ENCODE measurements at places on chromosomes 4 and X.

DNA sequence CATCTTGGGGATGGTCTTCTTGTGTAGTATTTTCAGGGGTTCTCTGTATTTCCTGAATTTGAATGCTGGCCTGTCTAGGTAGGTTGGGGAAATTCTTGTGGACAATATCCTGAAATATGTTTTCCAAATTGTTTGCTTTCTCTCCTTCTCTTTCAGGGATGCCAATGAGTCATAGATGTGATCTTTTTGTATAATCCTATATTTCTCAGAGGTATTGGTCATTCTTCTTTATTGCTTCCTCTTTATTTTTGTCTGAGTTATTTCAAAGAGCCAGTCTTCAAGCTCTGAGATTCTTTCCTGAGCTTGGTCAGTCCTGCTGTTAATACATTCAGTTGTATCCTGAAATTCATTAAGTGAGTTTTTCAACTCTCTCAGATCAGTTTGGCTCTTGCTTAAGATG, 73.1 kb downstream of the MAMLD1 start:
- DNase-seq = no peak

DNA sequence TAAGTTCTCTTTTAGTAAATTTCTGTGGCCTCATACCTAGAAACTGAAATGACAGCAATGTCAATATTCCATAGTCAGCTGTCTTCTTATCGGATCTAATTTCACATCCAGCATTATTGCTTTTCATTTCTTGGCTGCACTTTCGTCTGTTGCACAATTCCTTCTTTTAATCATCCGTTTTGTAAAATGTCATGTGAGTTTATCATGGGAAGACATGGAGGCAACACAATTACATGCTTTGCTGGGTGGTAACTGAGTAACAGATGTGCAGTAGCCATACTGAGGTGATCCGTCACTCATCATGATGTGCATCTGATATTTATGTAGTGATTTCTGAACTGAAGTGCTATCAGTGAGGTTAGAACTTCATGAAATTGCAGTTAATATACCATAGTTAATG, 68.3 kb upstream of the SLC7A11 start:
- DNase-seq = no peak

GRCh38 chrX:41145920-41146608, 60.8 kb downstream of the USP9X start:
- no peak for DNase-seq

- peak; percentile 40 for DNase-seq
These were observed 672 bp downstream of the LONRF3 start for GRCh38 chrX:118974908-118975671.

- no peak for DNase-seq
These were observed 34.4 kb downstream of the HPF1 start for GRCh38 chr4:169723207-169723965.

DNA sequence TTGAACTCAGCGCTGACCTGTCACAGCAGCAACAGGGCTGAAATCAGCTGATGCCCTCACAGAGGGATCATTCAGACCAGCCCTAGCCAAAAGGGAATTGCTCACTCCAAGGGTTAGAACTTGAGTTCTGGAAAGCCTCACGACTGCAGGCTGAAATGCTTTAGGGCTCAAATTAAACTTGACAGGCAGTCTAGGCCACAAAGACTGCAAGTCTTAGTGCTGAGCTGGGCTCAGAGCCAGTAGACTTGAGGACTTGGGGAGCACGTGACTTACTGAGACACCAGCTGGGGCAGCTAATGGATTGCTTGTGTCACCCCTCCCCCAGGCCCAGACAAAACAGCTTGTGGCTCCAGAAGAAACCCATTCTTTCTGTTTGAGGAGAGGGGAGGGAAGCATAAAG, 119.0 kb upstream of the SLC6A14 start:
- DNase-seq = peak; percentile 77

DNA sequence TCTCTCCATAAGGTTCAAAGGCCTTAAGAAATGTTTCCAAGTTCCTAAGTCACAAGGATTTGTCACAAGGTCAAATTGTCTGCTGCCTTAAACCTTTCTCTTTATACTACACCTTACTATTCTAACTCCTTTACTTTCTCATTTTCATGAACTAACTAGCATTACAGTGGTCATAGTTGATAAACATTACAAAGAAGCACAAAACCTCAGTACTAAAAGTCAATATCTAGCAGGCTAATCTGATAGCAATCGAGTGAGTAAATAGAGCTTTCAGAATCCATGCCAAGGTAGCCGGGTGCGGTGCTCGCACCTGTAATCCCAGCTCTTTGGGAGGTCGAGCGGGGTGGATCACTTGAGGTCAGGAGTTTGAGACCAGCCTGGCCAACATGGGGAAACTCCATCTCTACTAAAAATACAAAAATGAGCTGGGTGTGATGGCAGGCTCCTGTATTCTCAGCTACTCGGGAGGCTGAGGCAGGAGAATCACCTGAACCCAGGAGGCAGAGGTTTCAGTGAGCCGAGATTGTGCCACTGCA, 510.0 kb downstream of the GBA3 start:
- DNase-seq = no peak

GRCh38 chr4:38378478-38378877, 285.5 kb upstream of the KLF3 start:
- no peak for DNase-seq

GRCh38 chrX:100424012-100424411, 13.9 kb upstream of the PCDH19 start:
- no peak for DNase-seq

DNA sequence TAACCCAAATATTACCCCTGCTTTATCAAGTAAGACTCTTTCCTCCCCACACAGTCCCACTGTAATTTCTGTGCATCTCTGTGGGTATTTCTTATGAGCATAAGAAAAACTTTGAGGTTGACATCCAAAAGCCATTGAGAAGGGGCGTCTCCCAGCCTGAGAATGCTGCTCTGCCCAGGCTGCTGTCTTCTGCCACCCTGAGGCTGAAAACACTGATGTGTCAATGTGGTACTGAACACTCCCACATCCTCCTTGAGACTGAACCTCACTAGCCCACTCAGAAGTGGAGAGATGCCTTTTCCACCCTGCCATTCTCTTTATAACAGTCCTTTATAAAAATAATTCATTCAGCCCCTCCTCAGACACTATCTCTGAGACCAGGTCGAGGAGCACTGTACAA, 120.8 kb downstream of the SMIM20 start:
- DNase-seq = no peak

DNA sequence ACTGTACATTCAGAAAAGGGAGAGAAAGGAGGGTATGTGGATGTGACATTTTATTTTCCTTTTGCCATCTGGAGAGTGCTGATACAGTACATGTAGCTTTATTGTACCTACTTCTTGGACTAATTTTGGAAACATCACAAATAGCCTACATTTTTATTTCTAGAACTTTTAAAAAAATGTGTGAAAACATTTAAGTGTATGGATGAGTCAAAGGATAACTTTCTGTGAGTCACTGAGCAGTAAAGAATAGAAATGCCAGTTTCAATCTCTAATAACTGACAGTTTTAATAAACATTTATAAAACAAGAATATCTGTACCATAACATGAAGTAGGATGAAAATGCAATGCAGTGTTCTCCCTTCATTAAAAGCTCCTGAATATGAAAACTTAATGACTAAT, 374.4 kb upstream of the NWD2 start:
- DNase-seq = no peak

DNA sequence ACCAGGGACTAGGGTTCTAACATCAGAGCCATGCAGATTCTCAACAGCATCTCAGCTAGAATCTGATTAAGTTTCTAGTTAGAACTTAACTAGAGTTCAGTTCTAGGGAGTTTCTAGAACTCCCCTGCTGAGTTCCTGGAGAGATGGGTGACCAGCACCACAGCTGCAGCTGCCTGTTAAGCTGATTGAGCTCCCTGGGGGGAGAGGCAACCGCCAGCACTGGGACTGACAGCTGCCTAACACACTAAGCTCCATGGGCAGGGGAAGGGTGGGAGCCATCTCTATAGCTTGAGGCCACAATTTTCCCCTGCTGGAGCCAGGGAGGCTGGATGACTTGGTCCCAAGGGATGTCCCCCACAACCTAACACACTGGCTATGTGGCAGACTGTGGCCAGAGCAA, 84.2 kb downstream of the CHIC1 start:
- no peak for DNase-seq

GRCh38 chr4:158870626-158871334, 102.0 kb downstream of the FNIP2 start:
- DNase-seq = no peak

DNA sequence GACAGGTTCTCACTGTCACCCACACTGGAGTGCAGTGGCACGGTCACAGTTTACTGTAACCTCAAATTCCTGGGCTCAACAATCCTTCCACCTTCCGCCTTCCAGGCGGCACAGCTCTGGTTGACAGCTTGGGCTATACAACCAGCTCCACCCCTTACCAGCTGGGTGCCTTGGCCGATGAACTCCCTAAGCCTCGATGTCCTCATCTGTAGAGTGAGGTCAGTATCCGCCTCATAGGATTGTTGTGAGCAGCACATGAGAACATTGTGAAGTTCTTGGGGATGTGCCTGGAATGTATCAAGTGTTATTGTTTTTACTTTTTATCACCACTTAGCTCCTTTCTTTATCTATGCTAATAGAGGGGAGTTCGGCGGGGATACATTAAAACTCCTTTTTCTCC, 23.3 kb downstream of the UCHL1 start:
- DNase-seq = no peak
